Germinal center (tissue), 1 donor: ENCODE measurements at places on chromosomes 6 and 20.

DNA sequence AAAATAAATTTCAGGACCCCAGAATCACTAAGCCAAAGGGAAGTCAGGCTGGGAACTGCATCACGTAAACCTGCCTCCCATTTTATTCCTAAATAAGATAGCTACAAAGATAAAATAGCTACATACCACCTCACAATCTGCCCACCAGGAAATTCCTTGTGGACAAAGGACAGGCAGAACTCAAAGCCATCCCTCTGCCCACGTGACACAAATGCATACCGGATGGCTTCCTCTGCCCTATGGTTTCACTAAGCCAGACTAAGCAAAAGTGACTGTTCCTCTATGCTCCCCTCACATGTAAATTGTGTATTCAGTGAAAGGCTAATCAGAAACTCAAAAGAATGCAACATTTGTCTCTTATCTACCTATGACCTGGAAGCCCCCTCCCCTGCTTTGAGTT, 15.0 kb downstream of the MBOAT1 start:
- DNase-seq = no peak

GRCh38 chr6:111791415-111791814, 81.8 kb downstream of the FYN start:
- DNase-seq = no peak

- no peak for DNase-seq
Observed at GRCh38 chr6:142937986-142938385, 7.0 kb downstream of the HIVEP2 start.

- DNase-seq = peak; percentile 74
Observed at GRCh38 chr6:106444777-106445507, 84.4 kb downstream of the CRYBG1 start.

GRCh38 chr20:60962367-60963045, 289.6 kb upstream of the CDH4 start:
- DNase-seq = no peak

DNA sequence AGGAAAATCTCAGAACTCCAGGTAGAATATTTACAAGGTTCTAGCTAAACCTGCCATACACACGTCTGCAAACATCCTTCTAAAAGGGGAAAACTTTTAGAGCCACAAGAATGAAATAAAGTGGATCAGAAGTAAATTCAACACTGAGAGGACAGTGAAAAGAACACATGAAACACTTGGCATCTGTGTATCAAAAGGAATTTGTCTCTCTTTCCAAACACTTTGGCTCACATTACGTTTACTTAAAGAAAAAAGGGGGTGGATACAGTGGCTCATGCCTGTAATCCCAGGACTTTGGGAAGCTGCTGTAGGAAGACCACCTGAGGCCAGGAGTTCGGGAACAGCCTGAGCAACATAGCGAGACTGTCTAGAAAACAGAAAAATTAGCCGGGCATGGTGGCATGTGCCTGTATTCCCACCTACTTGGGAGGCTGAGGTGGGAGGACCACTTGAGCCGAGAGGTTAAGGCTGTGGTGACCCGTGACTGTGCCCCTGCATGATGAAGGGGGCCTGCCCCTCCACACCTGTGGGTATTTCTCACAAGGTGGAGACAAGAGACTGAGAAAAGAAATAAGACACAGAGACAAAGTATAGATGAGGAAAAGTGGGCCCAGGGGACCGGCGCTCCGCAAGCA, 35.4 kb downstream of the NINL start:
- DNase-seq = no peak

DNA sequence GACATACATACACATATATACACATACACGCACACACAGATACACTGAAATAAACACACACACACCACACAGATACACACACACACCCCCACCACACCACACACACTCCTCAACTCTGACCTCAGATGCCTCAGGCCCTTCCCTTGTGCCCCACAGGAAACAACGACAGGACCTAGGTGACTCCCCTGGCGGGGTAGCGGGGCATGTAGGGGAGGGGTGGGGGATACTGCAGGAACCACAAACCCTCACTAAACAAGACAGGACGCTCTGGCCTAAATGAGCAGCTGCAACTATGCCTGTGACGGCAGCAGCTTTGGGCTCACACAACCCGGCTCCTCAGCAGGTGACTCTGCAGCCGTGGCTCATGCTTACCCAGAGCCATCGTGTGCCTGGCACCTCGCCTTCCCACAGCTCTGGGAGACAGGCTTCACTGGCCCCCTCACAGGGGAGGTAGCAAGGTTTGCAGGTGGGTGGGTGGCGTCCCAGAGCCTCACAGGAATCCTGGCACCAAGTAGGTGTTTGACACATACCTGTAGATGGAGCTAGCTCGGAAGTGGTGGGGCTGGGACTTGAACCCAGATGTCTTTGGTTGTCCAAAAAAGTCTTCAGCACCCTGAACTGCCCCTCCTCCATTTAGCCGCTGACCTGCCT, 100.8 kb downstream of the GRM4 start:
- DNase-seq = no peak

- DNase-seq = peak; percentile 90
Observed at GRCh38 chr20:38674092-38674764, 50.1 kb upstream of the SLC32A1 start.

GRCh38 chr6:145045582-145045981, 689.7 kb downstream of the EPM2A start:
- no peak for DNase-seq

DNA sequence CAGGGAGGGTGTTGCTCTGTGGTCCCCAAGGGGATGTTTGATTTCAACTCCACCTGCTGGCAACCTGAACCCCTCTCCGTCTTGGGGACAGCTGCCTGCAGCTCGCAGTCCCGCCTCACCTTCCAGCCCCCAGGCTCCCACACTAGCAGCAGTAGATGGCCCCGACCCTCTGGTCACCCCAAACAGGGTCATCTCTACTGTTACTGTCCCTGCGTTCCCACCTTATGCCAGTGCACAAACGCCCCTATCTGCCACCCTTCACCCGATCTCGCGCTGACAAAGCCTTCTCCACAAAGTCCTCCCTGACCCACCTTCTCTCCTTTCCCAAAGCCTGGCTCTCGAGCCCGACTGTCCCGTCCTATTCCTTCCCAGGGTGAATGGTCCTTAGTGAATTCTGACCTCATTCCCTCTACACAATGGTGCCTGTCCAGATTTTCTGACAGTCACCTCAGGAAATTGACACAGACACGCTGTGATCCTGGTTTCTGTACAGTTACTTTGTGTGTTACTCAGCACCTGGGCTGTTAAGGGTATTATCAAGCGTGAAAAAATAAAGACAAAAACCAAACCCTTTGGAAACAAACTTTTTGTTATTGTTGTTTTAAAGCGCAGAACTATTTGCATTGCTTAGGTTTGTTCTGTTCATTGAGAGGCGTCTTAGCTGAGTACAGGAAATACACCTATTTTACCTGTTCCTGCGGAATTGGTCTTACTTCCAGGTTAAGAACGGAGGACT, 728 bp downstream of the FUT9 start:
- no peak for DNase-seq

- no peak for DNase-seq
Observed at GRCh38 chr6:52333840-52334200, 28.1 kb upstream of the PAQR8 start.

- DNase-seq = peak; percentile 99
Observed at GRCh38 chr20:38962044-38962927, at the start of gene DHX35. Gene DHX35 (plus strand): TSS chr20:38962344. CDS start chr20:38962368, 24 bp downstream.

DNA sequence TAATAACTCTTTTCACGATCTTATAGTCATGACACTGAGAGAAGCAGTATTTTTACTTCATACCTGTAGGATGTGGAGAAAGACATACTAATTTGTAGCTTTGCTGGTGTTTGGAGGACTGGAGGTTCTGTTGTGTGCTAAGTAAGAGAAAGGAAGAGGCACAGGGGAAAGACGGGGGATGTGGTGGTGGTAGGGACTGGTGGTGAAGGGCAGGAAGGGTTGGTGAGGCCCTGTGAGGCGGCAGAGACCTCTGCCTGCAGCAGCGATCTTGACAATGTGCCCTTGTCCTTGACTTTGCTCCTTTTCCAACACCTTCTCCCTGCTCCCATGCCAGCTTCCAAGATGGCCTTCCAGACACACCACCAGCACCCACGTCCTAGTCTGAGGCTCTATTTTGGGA, 32.6 kb upstream of the MPC1 start:
- no peak for DNase-seq

- no peak for DNase-seq
Observed at GRCh38 chr6:145315982-145316600, 419.2 kb downstream of the EPM2A start.

GRCh38 chr6:110216140-110216539, 35.9 kb downstream of the CDC40 start:
- DNase-seq = no peak

GRCh38 chr6:69888482-69889233, 22.3 kb downstream of the COL19A1 start:
- no peak for DNase-seq

DNA sequence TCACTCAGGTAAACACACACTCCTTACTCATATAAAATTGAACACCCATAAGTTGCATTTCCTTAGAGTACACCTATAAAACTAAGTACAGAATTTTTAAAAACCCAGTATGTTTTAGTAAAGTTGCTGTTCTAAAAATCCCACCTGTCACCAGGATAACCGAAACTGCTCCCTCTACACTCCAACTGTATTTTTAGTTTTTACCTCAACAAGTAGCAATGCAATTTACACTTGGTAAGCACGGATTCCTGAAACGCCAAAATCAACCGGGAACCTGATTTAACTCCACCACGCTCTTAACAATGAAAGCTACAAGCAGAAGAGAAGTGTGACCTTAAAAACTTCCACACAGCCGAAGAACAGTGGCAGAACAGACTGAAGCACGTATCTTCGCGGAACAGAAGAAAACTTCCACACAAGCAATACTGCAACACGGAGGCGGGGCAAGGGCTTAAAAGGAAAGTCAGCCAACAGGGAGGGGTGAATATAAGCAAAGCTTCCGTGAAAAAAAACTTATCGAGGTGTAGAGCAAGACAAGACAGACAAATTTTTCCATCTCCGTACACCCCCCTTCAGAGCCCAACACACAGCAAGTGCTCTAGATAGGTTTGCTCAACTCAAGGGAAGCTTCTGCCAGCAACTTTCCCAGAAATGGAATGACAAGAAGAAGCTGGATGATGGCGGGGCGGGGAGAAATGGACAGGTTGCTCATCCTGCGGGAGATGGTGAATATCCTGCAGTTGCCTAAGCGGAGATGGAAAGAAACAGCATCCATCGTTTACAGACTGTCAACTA, 1.4 kb downstream of the STAU1 start:
- DNase-seq = peak; percentile 52

DNA sequence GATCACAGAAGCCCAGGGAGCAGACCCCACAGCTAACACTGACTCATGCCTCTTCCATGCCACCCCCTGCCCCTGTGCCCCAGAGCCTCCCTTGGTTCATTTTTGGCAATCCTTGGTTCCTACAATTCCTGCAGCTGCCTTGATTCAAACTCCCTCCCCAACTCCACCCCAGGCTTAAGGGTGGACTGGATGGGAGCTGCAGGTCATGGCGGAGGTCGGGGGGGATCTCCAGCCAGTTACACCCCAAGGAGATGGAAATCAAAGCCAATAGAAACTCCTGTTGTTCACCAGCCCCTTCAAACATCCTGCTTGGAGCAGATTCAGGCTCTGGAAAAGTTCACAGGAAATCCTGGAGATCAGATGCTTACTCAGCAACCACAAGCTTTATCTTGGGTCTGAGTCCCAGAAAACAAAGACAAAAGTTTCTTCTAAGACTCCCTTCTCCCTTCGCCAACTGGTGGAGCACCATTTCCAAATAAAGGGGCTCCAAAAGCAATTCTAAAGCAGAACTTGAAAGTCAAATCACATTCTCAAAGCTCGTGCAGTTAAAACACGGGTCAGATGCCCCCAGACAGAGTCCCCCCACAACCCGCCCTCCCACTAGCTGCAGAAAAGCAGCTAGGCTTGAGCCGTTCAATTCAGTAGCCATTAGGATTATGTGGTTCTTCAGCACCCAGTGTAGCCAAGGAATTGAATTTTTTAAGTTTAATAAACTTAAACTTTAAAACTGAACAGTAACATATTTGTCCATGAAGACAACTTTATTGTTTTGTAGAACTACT, 149.5 kb downstream of the ANKRD60 start:
- no peak for DNase-seq

- no peak for DNase-seq
Observed at GRCh38 chr20:56460459-56460858, 8.0 kb upstream of the RTF2 start.

GRCh38 chr6:117550618-117551242, 51.6 kb downstream of the GOPC start:
- DNase-seq = no peak

- DNase-seq = no peak
Observed at GRCh38 chr6:129657483-129657882, 52.5 kb downstream of the ARHGAP18 start.

DNA sequence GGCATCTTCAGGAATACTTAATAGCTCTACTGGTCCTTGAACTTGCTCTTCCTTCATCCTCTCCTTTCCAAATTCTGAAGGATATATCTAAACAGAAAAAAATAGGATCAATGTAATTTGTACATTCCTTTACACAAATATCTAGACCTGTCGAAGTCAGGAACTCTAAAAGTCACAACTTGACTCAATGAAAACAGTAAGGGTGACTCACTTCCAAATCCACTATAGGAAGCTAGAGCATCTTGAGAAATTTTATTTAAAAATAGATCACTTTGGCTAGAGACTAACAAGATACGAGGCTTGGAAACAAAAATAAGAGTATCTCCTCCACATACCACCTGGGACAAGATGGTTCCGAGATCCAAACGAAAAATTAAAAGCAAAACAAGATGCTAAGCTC, 12.2 kb downstream of the ESF1 start:
- no peak for DNase-seq

DNA sequence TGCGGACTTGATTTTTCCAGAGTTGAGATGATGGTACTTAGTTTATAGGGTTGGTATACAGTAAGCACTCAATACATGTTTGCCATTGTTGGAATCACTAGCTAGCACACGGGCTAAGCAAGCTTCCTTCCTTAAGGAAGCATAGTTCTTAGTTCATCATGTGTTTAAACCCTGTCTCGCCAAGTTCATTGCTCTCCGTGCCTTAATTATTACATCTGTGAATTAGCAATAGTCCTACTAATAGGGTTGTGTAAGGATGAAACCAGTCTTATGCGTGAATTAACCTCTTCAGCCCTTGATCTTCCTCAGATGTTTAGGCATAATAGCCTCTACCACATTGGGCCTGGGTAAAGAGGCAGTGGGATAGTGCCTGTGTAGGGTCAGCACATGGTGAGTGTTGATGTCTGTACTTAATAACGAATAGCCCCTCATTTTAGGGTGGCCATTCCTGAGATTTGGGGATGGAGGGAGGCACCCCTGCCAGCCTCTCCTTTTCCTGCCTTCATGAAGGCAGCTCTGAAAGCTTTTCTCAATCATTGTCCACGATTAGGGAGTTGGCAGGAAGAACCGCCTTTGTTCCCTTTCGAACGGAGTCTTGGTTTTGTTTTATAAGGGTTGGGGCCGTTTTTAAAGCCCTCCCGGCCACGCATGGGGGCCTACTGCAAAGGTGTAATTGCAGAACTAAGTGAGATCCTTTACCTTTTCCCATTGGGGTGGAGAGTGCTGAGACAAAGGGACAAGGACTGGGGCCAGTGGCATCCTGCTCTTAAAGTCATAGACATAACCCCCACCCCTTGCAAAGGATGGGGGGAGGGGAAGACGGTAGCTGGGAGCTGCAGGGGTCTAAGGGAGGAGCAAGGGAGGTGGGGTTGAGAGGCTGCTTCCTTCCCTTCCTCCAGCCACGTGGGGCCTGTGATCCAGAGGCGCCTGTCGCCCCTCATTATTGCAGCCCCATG, 2.1 kb downstream of the DNMT3B start:
- DNase-seq = no peak
